ENCODE measurements at places on chromosomes 4 and X.

- no peak for DNase-seq
These were observed 11.9 kb upstream of the LINC00632 start for GRCh38 chrX:140697618-140698017.

DNA sequence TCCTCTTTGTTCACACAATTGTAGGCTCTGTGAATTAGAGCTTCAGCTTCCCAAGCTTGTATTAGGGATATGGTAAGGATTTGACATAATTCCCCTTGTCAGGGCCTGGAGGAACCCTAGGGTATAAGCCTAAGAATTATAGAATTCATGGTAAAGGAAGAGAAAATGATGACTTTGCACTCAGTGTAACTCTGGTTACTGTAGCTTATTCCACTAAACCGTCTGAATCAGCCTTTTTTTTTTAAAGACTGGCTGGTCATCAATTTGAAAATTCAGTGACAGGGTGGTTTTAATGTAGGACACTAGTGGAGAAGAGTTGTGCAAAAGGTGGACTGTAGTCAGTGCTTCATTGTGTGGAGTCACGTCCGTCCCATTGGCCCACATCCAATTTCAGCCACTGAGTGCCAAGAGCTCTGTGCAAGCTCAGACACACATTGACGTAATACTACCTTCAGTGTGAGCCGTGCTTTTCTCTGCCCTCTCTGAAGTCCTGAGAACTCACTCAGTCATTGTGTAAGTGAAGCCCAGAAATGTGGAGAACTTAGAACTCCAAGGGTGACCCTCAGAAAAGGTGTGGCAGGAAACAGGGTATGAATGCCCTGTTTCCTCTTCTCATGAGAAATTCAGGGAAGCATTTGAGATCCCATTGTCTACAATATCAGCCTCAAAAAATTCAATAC, 449.8 kb downstream of the C4orf33 start:
- DNase-seq, result no peak

DNA sequence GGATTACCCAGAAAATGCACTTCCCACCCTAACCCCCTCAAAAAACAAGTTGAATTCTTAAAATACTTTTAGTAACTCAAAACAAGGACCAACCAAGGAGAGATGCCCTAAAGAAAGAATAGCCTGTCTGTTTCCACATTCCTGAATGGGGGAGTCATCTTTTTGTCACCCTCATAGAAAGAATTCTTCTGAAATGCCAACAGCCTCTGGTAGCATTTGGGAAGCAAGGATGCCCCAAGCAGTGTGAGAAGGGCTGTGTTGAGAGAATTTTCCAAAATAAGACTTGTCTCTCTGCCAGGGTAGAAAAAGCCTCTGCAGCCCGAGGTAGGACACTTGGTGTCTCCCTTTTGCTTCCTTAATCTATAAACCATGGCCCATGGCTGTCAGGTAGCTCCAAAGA, 173.1 kb upstream of the VCX3A start:
- DNase-seq, result no peak

DNA sequence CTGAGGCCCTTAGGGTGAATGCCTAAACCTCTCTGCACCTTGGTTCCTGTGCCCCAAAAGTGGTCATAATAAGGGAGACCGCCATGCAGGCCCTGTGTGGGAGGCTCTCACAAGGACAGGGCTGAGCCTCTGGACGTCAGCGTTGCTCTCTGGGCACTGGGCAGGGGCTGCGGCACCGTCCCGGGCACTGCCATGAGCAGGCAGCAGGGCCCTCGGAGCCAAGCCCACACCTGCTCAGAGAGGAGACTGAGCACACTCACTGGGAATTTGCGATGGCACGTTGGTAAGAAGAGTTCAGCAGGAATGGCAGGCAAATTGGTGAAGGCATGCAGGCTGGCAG, 123.4 kb downstream of the HMX1 start:
- DNase-seq, result no peak

DNA sequence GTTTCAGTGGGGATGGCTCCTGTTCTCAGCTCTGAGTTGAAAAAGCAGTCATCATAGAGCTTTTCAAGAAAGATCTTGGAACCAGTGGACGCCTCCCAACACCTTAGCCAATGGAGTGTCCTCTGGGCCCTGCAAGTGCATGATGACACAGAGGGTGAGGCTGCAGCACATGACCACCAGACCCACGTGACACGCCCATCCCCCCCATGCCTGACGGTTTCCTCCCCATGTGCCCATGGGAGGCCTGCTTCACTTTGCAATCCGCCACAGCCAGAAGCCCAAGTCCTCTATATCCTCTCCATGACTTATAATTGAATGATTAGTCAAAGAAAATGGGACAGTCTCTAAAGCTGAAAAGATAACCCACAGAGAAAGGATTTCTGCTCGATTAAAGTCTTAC, 187.0 kb downstream of the AFAP1 start:
- DNase-seq, result no peak

- no peak for DNase-seq
These were observed 11.9 kb downstream of the HSD17B13 start for GRCh38 chr4:87310691-87311335.

GRCh38 chr4:71254451-71255012, 84.3 kb upstream of the SLC4A4 start:
- no peak for DNase-seq

- no peak for DNase-seq
These were observed 17.9 kb downstream of the PPA2 start for GRCh38 chr4:105455998-105456397.

All from stimulated activated CD4-positive, alpha-beta T cell treated with anti-CD3 and anti-CD28 coated beads, Interleukin-4, amount 100 ng/mL, for 24 hours (primary cell).